ENCODE measurements at places on chromosomes 16 and 17. TPM values are rescaled to one million over a fixed set of nuclear protein-coding genes. Genes with fewer than 3 reads are reported as not detected.

DNA sequence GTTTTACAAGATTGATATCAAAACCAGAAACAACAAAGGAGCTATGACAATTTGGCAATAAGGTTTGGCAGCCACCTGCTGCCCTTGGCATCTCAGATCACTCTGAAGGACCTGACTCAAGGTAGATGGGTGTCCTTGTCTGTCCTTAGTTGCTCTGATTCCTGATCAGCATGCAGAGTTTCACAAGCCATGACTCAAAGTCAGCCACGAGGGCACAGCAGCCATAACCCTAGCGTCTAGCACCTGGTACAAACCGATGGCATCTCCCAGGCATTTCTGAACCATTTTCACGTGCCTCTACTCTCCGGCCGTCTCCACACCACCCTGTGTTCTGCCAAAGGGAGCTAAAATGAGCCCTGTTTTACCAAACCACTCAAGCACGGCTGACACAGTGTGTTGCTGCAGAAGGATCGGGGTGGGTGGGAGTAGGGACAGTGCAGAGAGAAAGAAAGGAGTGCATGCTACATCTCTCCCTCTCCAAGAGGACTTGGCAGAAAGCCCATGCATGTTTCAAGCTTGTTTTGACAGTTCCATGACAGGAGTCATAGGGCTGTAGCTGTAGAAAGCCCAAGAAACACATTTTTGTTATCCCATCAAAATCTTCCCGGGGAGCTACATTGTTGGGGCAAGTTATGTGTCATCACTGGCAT is 297.3 kb downstream of the ABCC12 start:
- DNase-seq: no peak

Gene CCL1
- not detected for total RNA-seq

GRCh38 chr16:1729445-1729844 is 23.4 kb downstream of the MAPK8IP3 start:
- DNase-seq: no peak

Gene ASPA
- total RNA-seq: not detected

DNA sequence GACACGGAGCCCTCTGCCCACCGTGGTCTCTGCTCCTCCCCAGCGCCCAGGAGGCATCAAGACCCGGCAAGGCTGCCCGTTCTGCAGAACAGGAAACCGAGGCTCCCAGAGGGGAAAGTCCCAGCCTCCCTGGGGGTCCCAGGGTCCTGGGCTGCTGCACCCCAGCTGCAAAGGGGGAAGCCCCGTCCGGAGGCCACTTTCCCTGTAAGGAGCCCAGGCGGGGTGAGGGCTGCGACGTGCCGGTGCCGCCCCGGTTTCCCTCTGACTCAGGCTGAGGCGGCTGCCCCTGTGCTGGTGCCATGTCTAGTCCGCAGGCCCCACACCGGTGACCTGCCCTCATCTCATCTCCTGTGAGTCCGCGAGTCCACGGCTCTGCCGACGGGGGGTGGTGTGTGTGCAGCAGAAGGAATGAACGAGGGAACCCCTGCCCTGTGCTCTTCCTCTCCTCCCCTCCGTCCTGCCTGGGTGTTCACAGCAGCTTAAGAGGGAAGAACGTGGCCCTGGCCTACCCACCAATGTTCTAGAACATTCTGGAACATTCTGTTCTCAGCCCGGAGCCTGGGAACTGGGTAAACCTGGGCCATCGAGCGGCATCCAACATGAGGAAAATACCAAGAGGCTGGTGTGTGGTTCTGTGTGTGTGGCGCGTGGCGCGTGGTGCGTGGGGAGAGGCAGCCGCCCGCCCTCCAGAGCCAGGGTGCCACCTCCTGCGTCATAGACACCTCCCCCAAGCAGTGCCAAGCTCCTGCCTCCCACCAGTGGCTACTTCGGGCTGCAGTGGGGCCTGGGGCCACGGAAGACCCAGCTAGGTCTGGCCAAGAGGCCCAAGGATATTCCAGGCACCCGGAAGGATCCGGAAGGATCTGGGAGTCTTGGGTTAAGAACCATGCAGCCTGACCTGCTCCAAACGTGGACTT is 7.0 kb upstream of the CBFA2T3 start:
- DNase-seq: no peak
